A549 treated with CORT108297 at 1 μM for 4 hours (cell line): ENCODE measurements at places on chromosomes 3 and 15. TPM values are rescaled to one million over a fixed set of nuclear protein-coding genes. Genes with fewer than 3 reads are reported as not detected.

The APH1B gene
- 15.6 to 23.9 TPM (median 19.9 TPM) in 5 replicates for total RNA-seq

The FSTL1 gene
- total RNA-seq: 49.9 to 91.3 TPM (median 71.1 TPM) in 5 replicates

The BOC gene
- 4.8 to 7.7 TPM (median 7.0 TPM) in 5 replicates for total RNA-seq

The RNF7 gene
- 132 to 146 TPM (median 137 TPM) in 5 replicates for total RNA-seq

The GOLGA6B gene
- total RNA-seq: 0.05 TPM in 1 of 5 replicates, not detected in the others
